ENCODE measurements at places on chromosomes 1 and 21.

DNA sequence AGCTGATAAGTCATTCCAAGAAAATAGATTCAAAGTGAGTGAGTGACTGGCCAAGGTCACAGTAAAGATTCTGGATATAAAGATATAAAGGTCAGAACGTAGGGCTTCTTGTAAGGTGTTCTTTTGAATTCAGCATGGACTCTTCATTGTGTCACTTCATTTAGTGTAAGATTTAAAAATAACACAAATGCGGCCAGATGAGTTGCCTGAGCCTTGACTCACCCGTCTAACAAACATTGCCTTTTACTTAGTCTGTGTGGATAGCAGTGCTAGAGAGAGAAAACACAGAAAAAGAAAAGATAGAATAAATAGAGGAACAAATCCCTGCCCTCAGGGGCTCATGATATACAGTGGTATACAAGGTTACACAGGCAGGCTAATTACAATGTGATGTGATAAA lies 223.4 kb downstream of the PLPP3 start:
- no peak for DNase-seq

DNA sequence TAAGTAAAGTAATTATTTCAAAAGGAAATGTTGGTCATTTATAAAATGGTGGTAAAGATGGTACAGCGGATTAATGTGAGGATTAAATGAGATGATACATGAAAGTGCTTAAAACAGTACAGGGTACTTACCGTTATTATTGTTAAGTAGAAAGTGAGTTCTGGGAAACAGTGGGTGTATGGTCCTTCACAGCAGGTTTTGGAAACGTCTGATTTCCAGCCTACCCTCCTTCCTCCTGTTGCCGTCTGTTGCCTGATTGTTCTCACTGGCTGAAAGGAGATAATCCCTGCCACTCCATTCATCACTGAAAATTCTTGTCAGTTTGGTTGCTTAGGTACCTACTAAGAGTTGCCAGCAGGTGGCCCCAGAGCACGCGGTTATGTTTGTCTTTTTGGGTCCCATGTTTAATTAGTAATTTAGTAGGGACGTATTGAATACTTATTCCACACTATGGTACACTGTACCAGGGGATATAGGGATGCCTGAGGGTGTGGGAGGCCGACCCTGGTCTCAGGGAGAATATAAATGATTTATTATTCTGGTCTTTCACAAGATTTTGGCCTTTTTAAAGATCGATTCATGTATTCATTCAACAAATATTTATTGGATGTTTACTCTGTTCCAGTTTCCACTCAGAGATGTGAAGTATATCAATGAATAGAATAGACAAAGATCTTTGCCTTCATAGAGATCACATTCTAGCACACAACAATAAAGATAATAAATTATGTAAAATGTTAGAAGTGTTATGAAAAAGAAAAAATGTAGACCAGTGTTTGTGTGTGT lies 30.8 kb upstream of the RPTN start:
- peak; percentile 42 for DNase-seq

DNA sequence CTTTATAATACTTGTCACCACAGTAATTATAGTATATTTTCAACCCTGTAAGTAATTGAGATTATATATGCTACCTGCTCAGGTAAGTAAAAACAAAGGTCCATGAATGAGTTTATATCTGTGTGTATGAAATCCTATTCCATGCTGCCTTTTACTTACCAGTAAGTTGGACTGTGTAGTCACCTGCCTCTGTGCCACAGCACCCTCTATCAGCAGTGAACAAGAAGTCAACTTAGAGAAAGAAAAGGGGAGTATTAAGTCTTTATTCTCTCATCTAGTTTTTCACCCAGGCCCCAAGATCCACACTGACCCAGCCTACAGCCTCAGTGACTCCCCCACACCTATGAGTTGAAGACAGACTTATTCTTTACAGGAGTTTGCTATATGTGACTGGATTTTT lies 36.9 kb upstream of the IFI16 start:
- DNase-seq: peak; percentile 11

DNA sequence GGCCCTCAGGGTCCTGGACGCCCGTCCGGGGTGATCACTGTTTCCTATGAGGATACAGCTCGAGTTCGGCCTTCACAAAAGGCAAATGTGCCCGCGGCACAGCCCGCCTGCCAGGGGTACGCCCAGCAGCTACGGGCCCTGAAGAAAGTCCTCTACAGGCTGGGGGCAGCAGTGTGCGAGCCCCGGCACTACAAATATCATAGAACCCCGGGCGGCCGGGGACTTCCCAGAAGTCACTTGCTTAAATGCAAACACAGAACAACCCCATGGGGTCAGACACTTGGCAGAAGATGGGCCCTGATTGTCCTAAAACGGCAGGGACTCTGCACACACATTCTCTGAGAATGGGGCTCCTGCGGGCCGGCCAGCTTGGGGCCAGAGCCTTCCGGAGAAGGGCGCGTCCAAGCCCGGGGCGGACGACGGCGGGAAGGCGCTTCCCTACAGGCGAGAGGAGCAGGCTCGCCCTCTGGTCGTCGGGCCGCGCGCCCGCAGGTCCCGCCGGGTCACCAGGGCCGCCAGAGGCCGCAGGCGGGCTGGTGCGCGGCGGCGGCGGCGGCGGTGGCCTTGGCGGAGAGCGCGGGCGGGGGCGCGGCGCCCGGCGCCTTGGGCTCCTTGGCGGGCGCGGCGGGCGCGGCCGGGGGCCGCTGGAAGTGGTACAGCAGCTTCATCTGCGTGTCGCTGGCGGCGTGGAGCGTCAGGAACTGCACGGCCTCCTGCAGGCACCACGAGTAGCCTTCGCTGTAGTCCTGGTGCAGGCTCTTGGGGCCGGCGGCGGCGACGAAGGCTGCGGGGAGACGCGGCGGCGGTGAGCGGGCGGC lies 888 bp downstream of the HES5 start:
- no peak for DNase-seq

DNA sequence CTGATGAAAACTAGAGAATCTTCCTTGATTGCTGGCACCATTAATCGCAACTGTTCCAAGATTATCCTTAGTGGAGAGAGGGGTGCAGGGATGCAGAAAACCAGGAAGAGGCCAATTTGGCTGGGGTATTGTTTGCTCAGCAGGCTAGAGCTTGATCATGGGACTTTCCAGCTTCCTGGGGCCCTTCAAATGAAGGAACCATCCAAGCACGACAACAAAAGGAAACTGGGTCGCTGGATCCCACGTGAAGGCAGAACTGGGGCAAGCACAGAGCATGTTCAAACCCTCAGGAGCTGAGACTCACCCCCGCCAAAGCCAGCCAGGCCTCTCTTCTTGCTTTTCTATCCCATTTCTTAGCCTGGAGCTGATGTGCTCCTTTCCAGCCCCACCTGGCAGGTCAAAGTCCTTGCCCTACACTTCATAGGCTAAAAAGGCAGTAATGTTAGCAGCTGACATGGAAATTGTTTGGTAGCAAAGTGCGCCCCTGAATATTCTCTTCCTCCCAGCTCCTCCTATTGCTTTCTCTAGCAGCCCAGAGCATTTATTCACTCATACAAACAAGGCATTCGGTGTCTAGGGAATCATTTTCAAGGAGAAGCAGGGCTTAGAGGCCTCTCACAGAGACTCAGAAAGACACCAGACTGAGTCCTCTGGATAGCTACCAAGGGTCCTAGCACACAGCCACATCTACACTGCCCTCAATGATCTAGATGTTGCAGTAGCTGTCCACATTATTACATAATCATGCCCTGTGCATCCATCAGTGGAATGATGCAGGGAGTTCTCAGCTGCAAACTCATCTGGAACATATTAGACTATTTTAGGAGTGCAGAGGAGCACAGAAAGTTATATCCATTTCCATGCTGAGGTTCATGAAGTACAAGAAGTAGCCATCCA lies 11.5 kb downstream of the KCNA2 start:
- DNase-seq: peak; percentile 49

- no peak for DNase-seq
Measured at GRCh38 chr1:174761335-174761734, 238.4 kb upstream of the CACYBP start.

DNA sequence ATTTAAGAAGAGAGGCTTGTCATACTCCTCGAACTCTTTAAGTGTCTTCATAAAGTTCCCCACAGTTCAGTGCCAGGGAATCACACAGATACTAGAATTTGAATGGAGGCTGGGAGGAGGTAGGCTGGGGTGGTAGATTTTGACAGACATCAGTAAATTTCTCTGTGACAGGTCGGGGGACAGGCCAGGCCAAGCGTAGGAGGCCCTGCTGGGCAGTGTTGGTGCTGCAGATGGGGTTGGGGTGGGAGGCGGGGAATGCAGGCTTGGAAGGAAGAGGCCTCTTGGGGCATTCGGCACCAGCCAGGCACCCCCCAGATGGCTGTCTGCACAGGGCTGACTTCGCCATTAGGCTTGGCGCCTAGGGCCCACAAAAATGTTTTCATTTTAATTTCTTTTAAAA lies 84.0 kb downstream of the MAN1C1 start:
- DNase-seq: no peak

- peak; percentile 48 for DNase-seq
Measured at GRCh38 chr1:94063379-94063778, 57.6 kb downstream of the ABCA4 start.

DNA sequence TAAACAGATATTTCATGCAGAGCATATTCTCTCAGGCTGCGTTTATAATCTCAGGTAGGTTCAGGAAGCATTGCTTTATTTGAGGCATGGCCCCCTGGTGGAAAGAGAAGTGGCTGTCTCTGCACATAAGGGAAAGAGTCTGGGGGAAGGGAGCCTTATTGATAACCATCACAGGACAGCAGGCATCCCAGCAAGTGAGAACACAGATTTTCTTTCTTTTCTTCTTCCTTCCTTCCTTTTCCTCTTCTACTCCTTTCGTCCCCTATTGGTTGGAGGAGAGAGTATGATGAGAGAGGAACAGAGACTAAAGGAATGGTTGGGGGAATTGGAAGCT lies 21.9 kb downstream of the TSNAX start:
- peak; percentile 31 for DNase-seq

- no peak for DNase-seq
Measured at GRCh38 chr1:19477284-19478249, 7.8 kb downstream of the CAPZB start.

DNA sequence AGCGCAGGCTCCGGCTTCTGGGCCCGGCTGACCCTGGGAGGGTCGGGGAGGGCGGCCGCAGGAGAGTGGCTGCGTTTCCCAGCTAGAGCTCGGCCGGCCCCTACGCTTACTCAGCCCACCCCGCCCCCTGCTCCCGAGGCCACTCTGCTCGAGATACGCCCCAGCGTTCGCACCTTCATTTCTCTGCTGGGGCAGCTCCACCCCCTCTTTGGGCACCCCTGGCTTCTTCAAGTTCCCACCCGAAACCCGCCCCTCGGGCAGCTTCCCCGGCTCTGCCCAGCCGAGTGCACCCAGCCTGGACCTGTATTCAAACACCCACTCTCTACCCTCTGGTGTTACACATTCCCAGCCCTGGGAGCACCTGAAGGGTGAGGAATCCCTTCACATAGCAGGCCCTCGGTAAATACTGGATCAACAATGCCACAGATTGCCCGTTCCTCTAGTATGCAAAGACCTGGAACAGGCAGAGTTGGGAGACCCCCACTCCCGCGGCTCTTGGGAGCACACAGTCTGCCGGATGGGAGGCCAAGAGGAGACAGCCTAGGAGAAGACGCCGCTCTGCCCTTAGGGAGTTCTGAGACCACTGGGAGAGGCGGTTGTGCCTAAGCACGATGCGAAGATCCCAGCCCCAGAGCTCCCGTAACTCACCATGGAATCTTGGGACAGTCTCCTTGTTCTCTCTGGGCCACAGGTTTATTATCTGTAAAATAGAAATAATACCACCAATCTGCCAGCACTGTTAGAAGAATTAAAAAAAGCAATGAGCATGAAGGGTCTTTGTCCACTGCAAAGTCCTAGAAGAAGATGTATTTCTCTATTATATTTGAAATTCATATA lies 566 bp upstream of the PAQR7 start:
- peak; percentile 60 for DNase-seq

DNA sequence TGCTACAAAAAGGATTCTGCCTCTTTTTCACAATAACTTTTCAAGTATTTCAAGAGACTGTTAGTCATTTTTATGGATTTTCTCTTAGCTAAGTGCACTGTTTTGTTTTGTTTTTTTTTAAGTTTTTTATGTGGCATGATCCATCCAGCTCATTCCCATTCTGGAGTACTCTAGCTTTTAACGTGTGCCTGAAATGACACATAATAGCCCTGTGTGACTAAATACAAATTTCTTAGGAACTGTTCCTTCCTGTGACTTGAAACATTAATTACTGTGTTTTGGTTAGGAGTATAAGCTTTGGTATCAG lies 143.9 kb downstream of the HS2ST1 start:
- no peak for DNase-seq

- DNase-seq: no peak
Measured at GRCh38 chr1:11475748-11476147, 3.2 kb upstream of the DISP3 start.

DNA sequence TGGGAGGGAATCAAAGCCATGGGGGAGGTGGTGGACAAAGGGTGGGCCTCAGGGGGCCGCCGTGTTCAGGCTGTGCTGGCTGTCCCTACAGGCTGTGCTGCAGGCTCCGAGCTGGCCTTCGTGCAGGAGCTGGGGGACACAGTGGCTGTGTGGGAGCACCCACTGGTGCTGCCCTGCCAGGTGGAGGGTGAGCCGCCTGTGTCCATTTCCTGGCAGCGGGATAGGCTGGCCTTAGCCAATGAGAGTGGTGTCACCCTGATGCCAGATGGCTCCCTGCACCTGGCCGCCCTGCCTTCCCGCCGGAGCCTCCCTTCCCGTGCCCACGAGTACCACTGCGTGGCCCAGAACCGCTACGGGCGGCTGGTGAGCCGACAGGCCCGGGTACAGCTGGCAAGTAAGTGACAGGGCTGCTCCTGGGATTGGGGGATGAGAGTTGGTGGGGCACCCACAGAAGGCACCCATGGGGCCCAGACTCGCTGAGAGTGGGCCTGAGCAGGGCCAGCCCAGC lies 20.2 kb downstream of the SLC27A3 start:
- DNase-seq: no peak
